ENCODE measurements at places on chromosomes 1 and 21. TPM values are rescaled to one million over a fixed set of nuclear protein-coding genes. Genes with fewer than 3 reads are reported as not detected.

DAB1 gene
- 0.18 TPM for total RNA-seq

DNA sequence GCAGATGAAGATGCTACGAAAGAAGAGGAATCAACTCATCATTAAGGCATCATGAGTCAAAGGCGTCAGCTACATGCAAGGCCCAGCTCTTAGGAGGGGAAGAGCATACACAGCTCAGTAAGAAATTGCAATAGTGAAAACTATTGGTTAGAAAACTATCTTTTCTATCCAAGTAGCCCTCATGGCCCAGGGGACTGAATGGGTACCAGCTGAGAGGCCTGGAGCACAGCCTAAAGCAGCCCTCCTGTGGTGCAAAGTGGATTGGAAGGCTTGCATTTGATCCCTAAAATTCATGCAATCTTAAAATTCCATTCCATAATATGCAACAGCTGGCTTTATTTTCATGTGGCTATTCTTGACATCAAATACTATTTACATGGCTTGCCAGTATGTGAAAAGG, 251.8 kb upstream of the USP24 start:
- DNase-seq, result no peak

RAB42 gene
- total RNA-seq, result not detected

GRCh38 chr1:158830904-158831507, at the start of gene MNDA:
Gene MNDA (plus strand): TSS chr1:158831351. CDS start chr1:158842154, 10,803 bp downstream.
- no peak for DNase-seq

RXFP4 gene
- not detected for total RNA-seq

DNA sequence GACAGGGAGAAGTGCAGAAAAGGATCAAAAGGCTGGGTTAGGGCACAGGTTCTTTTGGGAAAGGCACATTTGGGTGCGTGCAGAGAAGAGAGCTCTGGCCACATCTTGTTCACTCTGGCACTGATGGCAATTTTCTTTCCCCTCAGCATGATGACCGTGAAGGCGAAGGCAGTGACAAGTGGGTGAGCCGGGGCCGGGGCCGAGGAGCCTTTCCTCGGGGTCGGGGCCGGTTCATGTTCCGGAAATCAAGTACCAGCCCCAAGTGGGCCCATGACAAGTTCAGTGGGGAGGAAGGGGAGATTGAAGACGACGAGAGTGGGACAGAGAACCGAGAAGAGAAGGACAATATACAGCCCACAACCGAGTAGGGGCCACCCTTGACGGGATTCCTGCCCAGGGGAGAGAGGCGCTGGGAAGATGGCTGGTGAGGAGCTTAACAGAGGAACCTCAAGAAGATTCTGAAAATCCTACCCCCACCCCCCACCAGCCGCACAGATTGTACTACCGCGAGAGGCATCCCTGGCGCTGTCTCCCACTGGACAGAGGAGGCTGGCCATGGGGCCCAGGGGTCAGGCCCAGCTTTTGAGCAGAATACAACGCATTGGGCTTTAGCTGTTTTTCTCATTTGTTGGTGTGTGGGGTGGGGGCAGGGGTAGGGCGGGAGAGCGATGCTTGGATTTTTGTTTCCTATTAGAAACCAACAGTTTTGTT, 2.4 kb upstream of the SH3D21 start:
- DNase-seq, result no peak

Measured in activated CD8-positive, alpha-beta T cell treated with anti-CD3 and anti-CD28 coated beads, Interleukin-2, amount 10 ng/mL, durations not matched to agents 7 days and 5 days (primary cell).